GM23338 (cell line): ENCODE measurements at places on chromosomes 3 and 15.

- no peaks in the 10 kb centered on the region for H3K36me3 ChIP-seq
- no peak for DNase-seq
- no peaks in the 10 kb centered on the region for H3K27me3 ChIP-seq
- H3K4me3 ChIP-seq: no peak overlapping the region
Observed at GRCh38 chr3:55000546-55000945, 72.7 kb upstream of the LRTM1 start.

DNA sequence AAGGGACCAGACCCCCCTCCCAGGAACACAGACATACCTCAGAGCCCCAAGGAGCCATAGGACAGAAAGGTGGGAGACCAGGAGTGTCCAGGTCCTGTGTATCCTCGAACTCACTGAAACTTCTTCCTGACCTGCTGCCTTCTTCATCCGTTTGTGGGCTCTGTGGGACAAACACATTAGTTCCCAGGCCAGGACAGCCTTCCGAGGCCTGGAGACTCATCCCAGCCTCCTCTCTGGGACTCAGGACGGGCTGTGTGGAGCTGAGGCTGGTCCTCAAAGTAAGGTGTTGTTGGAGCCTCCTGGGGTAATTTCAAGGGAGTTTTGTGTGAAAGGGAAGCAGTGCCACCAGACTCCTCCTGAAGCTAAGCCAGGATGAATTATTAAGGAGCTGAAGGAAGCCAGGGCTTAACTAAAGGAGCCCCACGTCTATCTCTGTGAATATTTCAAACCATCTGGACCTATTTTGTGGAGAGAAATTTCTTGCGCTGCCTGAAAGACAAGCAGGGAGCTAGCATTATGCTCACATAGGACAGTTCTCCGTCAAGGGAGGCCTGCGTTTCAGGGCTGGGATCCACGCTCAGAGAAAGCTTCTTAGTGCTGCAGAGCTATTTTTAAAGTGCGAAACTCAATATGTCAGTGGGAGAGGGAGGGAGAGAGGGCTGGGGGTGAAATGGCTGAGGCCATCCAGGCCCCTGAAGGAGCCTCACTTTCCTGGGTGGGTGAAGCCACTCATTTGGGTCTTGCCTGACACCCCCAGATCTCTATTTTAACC lies 29.8 kb upstream of the PLA2G4E start:
- no peaks in the 10 kb centered on the region for H3K4me1 ChIP-seq
- H3K27ac ChIP-seq: no peak overlapping the region
- H3K4me3 ChIP-seq: no peak overlapping the region
- no peak for DNase-seq

- H3K36me3 ChIP-seq: peaks cover 13% of the 10 kb centered on the region; the same call in 1 of the 2 replicates
- peaks cover 13% of the 10 kb centered on the region for H3K4me1 ChIP-seq
- no peaks in the 10 kb centered on the region for H3K27me3 ChIP-seq
- H3K4me3 ChIP-seq: no peak overlapping the region
- H3K27ac ChIP-seq: no peak overlapping the region
Observed at GRCh38 chr3:45670991-45671390, 18.2 kb upstream of the SACM1L start.

DNA sequence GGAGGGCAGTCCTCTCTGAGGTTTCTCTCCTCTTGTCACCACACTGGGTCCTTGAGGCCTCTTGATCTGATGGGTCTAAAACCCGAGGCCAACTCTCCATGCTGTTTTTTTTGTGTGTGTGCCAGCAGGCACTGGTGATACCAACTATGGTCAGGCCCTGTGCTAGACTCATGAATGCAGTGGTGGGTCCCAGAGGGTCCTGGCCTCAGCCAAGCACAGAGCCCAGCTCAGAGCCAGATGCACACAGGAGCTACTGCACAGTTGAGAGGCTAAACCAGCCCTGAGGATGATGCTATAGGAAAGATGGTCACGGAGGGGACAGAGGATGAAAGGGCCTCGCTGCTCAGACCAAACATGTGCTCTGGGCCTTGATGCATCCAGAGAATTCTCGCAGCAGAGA lies 33.5 kb downstream of the RAB6B start:
- no peaks in the 10 kb centered on the region for H3K27me3 ChIP-seq
- H3K27ac ChIP-seq: no peak overlapping the region
- H3K4me1 ChIP-seq: no peaks in the 10 kb centered on the region
- no peaks in the 10 kb centered on the region for H3K36me3 ChIP-seq
- DNase-seq: no peak

- H3K36me3 ChIP-seq: no peaks in the 10 kb centered on the region
- DNase-seq: no peak
- H3K27me3 ChIP-seq: no peaks in the 10 kb centered on the region
Observed at GRCh38 chr15:27835233-27835939, 263.7 kb downstream of the OCA2 start.

DNA sequence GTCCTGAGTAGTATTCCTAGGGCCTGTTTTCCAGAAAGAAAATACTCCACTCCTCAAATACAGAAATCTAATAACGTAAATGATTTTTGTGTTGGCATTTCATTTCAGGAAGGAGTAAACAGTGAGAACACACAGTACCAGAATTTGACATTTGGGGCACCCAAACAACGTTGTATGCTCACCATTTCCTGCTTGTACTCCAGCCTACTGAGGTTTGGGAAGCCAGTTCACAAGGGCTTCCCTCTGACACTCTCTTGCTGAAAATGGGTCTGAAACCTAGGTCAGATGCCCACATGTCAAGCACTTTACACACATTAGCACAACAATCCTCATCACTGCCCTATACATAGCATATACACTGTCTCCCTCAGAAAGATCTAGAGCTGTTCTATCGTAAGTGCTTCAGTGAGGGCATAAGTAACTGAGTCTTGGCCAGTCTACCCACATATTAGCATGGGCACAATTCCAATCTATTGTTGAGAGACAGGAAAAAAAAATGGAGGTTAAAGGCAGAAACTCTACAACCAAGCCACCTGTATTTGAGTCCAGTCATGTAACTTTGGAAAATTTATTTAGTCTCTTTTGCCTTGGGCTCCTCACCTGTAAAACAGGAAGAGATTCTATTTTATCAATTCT lies 43.5 kb upstream of the RSL24D1 start:
- no peak overlapping the region for H3K4me3 ChIP-seq
- H3K4me1 ChIP-seq: 0 out of 2 replicates have a peak, but pooled peaks cover 3% of the 10 kb centered on the region
- no peaks in the 10 kb centered on the region for H3K36me3 ChIP-seq
- no peak for DNase-seq
- H3K27ac ChIP-seq: no peak overlapping the region

GRCh38 chr3:66989241-66989640 lies 8.9 kb upstream of the KBTBD8 start:
- DNase-seq: peak; percentile 78
- H3K4me3 ChIP-seq: peak overlapping the region; percentile 28
- H3K27me3 ChIP-seq: no peaks in the 10 kb centered on the region
- H3K4me1 ChIP-seq: peaks cover 14% of the 10 kb centered on the region
